ENCODE measurements at places on chromosomes 2 and 18.

- no peak for DNase-seq
These were observed 82.2 kb downstream of the LRP1B start for GRCh38 chr2:142048581-142048980.

DNA sequence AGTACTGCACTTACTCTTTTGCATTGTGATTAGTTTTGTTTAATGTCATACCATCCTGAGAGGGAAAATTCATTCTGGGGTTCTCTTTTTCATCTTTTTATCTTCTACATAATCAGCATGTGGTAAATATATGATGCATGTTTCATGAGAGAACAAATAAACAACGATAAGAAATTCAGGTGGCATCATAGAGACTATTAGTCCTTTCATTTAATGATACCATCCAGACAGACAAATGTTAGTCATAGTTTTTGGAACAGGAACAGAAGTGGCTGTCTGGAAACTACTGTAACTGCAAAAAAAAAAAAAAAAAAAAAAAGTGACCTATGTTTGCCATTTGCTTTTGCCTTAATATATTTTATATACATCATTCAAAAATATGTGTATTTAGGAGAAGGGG, 761.0 kb downstream of the EPHA4 start:
- no peak for DNase-seq

DNA sequence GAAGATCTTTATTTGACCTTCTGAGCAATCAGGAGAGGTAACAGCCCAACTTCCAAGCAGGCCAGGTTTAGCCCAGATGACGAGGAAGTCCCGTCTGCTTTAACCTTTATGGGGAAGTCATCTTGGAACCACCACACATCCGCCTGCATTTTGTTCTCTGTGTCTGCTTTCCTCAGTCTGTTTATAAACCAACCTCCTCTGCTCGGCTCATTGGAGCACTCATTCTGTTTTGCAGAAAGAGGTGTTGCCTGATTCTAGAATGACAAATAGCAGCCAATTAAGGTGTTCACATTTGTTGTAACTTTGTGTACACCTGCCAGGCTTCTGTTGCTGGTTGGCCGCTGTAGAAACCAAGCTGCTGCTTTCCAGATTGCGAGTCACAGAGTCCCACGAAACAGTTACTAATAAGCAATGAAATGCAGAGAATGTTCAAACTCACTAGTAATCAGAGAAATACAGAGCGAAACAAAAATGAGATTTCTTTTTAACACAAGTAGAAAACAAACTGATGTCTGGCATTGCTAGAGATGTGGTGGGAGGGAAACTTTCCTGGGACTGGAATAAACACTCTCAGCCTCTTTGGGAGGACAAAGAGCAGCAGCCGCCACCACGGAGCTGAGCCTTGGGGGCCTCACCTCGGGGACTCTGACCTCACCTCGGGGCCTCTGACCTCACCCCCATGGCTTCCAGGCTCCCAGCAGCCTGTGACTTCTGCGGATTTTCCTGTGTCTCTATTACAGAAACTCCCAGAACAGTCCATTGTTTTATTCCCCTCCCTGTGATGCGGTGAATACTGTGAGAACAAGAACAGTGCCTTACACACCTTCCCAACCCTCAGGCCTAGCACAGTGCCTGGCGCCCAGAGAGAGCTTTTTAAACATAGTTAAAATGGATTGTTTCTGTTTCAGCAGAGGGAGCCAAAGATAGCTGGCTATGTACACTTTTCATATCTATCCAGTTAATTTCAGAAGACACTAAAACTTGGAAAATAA, 64.0 kb downstream of the MBP start:
- no peak for DNase-seq

DNA sequence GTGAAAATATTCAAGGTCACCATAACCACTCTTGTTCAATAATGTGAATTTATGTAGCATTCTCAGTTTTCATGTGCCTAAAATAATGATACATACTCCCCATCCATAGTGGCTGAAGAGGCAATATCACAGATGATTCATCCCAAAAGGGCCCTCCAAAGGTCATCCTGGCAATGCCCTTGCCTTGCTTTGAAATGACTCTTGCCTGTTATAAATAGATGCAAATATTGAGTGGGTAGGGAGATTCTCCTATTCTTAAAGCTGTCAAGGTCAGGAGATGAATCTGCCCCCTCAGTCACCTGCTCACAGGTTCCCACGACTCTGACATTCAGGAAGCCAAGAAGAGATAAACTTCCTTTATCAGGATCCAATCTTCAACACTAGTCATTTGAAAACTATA, 490.5 kb downstream of the TNS1 start:
- DNase-seq = no peak

GRCh38 chr2:28036307-28036706, 145.8 kb downstream of the BABAM2 start:
- no peak for DNase-seq

DNA sequence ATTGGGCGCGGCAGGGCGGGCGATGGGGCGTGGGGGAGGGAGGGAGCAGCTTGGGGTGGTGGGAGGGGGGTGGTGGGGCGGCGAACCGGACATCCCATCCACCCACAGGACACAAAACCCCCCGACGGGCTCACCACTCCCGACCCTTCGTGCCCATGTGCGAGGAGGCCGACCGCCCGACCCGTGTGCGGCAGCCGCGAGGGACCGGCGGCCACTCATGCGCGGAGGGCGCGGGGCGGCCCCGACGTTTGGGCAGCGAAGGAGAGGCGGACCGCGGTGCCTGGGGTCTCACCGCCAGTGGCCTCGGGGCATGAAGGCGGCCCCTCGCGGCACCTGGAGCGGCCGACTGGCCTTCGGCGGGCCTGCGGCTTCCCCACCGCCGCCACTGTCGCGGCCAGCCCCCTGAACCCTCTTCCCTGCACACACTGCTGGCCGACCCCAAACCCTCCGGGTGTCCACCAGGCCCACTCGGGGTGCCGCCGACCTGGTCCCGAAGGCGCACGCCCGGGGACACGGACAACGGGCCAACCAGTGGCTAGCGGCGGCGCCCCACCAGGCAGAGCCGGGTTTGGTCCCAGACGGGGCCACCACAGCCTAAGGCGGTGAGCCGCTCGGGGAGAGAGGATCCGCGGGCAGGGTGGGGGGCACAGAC, 94.6 kb upstream of the ANKRD30BL start:
- no peak for DNase-seq

- no peak for DNase-seq
These were observed 34.1 kb downstream of the SS18 start for GRCh38 chr18:26056291-26056690.

- no peak for DNase-seq
These were observed 136.6 kb downstream of the SPAG16 start for GRCh38 chr2:213420828-213421385.

DNA sequence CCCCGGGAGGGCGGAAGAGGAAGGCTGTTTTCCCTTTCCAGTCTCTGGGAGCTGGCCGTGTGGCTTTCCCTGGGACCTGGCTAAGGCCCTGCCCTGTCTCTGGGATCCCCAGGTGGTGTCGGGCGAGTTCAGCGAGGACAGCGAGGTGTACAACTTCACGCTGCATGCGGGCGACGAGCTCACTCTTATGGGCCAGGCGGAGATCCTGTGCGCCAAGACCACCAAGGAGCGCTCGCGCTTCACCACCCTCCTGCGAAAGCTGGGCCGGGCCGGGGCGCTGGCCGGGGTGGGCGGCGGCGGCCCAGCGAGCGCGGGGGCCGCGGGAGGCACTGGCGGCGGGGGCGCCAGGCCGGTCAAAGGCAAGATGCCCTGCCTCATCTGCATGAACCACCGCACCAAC, 11.2 kb downstream of the GAREM2 start:
- no peak for DNase-seq

GRCh38 chr2:75226099-75226498, 26.8 kb upstream of the TACR1 start:
- no peak for DNase-seq

GRCh38 chr2:19048593-19049266, 309.7 kb downstream of the OSR1 start:
- DNase-seq = peak; percentile 19

DNA sequence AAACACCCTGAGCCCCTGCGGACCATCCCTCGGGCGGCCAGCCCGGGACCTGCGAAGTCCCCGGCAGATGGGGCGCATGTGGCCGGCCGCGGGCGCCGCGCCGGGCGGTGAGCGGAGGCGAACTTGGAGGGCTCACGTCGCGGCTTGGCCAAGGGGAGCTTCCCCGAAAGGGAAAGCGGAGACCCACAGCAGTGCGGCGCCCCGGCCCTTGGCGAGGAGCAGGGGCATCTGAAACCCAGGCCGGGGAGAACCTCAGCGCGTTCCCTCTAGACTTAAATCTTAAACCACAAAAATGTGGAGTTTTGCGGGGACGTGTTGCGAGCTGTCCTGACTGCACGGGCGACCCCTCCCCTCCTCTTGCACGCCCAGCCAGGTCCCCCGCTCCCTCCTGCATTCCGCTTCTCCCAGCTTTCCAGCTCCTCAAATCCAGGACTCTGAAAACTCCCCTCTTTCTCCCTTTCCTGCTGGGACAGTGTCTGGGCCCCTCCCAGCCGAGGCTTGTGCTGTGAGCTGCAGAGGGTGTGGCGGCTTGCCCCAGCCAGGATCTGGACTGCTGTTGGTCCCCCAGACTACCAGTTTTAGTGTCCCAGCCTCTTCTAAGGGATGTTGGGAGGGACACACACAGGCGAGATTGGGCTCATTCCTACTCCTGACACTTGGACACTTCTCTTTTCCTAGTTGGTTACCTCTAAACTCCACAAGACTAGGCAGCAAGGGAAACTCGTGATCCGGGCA, 1.3 kb downstream of the FMNL2 start:
- no peak for DNase-seq

GRCh38 chr2:57937456-57937855, 109.2 kb upstream of the VRK2 start:
- DNase-seq = no peak

- DNase-seq = no peak
These were observed 96.7 kb downstream of the GALR1 start for GRCh38 chr18:77346208-77346810.

DNA sequence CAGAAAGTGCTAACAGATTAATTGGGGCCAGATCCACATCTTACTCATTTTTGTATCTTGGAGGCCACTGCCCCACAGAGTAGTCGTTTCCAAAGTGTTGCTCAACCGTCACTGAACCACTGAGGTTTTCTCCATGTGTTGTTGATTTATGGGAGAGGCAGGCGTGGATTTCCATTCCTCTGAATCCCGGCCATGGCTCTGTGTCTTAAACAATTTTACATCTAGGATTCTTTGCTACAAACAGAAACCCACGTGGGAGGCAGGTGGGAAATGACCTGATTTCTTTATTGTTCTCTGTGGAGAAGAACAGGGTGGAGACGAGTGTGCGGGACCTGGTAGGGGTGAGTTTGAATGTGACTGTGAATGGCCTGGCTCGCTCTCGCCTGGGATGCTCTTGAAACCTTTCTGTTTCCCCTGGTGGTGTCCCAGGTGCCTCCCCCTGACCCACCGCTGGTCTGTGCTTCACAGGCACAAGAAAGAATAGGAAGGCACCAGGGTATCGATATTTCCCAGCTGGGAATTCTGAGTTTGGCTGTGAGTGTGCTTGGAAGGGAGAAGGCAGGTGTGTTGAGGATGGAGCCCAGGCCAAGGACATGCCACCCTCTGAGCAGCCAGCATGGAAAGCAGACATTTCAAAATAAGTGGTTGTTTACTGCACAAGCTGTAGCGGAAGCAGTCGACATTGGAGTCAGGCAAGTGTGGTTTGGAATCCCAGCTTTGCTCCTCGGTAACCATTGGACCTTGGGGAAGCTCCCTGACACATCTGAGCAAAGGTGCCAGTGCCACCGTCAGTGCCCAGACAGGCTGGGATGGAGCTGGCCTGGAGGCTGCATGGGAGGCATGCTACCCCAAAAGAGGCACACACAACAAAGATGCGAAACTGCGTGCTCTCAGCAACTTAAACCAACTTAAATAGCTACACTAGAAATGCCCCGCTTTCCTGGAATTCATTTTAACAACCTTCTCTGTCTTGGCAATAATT, 50.0 kb downstream of the LPIN1 start:
- no peak for DNase-seq

DNA sequence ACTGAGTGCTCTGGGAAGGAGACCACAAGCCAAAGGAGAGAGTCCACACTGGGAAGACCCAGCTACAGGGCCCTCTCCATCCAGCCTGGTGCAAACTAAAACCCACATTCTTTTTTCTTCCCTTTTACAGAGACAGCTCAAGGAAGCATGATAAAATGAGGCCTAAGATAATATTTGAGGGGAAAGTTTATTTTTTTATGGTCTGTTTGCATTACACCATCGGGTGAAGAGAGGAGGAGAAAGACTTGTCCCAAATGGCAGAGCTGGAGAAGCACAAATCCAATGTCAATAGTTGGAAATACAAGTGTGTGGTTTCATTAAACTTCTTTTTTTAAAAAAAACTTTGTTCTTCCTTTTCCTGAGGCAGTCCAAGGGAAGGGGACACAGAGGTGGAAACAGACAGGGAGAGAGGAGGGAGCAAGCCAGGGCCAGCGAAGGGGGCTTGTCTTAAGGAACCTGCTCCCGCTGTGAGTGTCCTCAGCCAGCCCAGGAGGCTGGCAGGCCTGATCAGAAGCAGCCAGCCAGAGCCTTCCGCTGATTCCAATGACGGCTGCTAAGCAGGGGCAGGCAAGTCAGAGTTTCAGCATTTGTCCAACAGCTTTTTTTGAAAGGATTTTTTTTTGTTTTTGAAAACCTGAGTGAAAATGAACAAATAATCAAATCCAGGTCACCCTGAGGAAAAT, 203.8 kb upstream of the SIX2 start:
- no peak for DNase-seq

DNA sequence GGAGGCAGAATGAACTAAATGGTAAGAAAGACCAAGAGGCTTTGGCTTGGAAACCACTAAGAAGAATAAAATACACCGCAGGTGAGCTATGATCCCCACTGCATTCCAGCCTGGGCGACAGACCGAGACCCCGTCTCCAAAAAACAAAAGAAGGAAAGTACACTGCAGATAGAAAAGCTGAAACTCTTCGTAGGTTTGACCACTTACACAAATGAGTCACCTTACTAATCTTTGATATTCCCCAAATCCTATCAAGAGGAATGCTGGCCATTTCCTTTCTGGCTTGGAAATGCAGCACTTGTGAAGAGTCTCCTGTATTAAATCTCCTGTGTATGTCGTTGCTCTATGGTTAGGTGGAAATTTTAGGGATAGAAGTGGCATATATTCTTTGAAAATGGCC, 108.8 kb downstream of the MTCL1 start:
- DNase-seq = no peak

DNA sequence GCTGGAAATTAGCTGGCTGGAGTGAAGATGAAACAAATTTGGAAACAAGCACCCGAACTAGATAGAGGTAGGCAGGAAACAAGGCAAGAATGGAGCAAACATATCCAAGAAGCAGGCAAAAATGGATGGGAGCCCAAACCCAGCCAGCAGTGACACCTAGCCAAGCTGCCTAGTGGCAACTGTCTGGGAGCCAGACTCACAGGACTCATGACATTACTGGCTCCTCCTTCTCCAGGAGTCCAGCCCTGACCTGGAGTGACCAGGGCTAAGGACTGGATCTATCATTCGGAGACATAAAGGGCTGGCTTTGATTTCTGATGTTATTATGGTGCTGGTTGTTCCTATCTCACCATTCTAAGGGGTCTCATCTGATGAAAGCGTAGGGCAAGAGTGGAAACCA, 21.3 kb upstream of the ALK start:
- no peak for DNase-seq

Data from NCI-H146 (cell line).